ENCODE measurements at places on chromosomes 13 and 19.
A peak's percentile ranks its signal among the peaks of the same experiment; 100 is the strongest.

DNA sequence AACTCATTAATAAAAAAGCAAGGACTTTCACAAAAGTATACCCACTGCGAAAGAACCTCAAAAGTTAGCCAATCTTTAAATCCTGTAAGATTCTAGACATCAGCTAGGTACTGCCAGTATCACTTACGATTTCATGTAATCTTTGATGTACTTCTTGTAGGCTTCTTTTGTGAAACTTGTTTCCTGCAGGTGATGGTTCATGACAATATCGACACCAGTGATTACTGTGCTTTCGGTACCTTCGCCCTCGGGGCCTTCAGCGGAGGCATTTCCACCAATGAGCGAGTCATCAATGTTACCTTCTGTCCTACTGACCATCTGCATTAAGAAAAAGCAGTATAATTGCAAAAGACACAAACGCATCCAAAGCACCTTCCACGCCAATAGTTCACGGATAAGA, 1.1 kb downstream of the TPT1 start:
- no peak for DNase-seq

DNA sequence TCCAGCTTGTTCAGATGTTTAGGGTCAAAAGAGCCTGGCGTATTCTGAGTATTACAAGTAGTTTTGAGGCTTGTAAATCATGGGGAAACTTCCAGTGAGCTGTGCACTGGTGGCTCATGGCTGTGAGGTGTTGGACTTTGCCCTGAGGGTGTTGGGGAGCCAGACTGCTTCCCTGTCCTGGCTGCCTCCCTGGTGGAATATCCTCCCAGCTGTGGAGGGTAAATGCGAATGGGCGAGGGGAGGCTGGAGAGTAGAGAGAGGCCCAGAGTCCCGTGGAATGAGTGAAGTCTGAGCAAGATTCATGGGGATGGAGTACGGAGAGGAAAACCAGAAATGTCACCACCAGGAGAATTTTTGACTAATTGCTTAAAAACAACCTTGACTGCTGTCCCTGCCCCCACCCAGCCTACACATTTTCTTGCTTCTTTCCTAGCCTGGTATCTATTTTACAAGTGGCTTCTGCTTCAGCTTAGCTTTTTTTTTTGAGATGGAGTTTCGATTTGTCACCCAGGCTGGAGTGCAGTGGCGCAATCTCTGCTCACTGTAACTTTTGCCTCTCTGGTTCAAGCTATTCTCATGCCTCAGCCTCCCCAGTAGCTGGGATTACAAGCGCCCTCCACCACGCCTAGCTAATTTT, 3.7 kb downstream of the SNRPA start:
- DNase-seq = peak; percentile 7

- DNase-seq = no peak
Observed at GRCh38 chr13:77874406-77874805, 44.2 kb downstream of the EDNRB start.

- DNase-seq = no peak
Observed at GRCh38 chr13:40475617-40476016, 190.8 kb downstream of the FOXO1 start.

DNA sequence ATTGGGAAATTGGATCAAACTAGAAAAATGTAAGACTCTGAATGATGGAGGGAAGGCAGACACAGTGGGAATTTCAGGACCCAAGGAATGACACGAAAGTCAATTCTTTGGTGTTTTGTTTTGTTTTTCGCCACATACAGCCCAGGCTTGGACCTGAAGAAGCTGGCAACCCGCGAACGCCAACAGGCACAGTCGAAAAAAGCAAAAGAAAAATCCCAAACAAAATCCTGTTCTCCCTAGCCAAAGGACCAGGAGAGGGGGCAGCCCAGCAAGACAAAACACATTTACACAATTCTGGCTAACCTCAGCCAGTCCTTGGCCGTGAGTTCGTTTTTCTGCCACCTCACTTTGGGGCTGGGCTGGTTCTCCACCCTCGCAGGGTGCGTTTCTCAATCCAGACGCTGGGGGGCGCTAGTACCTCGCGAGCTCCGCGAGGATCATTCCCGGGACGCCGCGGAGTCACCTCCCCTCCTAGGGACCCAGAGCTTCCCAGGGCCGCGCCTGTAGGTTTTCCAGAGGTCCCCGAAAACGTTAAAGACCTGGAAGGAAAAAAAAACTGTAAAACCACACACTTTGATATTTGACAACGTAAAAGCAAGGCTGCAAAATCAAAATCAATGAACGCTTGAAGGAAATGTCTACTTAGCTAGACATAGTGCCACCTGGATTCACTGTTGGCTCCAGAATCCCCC, 34.9 kb upstream of the TPM4 start:
- peak; percentile 86 for DNase-seq

DNA sequence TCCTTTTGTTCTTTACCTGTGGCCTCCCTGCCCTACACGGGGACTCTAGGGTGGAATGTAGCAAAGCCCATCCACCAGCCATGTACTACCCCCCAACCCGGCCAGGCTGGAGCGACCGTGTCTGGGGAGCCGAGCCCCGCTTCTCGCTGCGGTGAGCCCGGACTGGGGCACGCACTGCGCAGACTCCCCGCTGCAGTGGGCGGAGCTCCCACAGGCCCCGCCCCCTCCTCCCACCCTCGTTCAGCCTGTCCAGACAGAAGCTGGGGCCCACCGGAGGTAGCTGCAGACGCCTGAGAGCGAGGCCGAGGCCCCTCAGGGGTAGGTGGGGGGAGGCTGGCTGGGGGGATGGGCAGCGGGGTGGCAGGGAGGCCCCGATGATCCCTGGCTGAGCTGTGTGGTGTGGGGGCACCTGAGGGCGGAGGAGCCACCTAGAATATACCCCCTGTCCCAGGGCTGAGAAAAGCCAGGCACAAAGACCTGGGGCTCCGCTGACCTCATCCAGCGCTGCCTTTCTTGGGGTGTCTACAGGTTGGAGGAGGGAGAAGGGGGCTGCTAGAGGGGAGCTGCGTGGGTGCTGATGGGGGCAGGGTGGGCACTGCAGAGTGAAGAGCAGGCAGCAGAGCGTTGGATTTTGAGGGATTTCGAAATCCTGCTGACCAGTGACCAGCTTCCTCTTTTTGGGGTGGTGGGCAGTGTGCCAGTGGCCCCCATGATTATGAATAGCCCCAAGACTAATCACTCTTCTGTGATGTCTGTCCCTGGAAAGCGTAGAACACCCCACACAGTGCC, 17.3 kb downstream of the PLD3 start:
- DNase-seq = peak; percentile 17

GRCh38 chr13:95146486-95146885, 154.8 kb downstream of the ABCC4 start:
- no peak for DNase-seq

DNA sequence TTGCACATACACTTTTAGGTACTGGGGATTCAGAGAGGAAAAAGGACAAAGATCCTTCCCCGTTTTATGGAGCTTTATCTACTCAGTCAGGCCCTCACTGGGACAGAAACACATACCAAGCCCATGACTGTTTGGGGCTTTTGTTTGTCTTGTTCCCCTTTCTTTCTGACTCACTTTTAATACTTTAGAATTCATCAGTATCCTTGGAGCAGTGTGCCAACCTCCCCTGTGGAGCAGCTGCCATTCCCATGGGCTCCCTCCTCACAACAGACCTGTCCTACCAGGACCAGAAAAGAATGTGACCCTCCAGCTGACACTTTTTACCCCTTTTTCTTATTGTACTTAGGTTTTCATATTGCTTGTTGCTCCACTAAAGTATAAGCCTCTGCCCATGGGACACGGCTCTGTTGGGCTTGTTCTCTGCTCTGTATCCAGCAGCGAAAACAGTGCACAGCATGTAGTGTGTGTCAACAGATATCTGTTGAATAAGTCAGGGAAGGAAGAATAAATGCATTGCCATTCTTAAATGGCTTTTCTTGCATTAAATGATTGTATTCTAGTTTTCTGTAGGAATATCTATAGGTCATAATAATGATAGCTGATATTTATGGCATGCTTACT, 431.1 kb downstream of the EFNB2 start:
- no peak for DNase-seq

GRCh38 chr19:17286263-17286662, 4.6 kb downstream of the ANKLE1 start:
- DNase-seq = no peak

DNA sequence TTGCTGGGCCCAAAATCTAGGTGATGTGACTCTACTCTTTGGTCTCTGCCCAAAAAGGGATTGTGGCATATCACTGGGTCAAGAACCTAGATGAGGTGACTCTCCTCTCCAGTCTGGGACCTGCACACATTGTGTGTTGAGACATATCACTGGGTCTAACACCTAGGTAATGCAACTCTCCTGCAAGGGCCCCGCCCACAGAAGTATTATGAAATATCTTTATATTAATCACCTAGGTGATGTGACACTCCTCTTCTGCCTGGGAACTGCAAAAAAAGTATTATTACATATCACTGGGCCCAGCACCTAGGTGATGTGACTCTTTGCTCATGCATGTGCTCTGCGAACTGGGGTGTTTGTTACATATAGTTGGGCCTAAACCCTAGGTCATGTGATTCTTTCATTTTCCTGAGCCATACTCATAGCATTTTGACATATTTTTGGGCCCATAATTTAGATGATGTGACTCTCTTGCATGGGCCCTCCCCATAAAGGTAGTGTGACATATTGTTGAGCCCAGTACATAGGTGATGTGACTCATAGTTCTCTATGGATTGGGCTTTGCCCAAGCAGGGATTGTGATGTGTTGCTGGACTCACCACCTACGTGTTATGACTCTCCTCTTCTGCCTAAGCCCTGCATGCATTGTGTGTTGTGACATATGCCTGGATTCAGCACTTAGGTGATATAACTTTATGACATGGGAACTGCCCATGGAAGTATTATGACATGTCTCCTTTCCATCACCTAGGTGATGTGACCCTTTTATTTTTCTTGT, 11.2 kb upstream of the ZNF681 start:
- no peak for DNase-seq

DNA sequence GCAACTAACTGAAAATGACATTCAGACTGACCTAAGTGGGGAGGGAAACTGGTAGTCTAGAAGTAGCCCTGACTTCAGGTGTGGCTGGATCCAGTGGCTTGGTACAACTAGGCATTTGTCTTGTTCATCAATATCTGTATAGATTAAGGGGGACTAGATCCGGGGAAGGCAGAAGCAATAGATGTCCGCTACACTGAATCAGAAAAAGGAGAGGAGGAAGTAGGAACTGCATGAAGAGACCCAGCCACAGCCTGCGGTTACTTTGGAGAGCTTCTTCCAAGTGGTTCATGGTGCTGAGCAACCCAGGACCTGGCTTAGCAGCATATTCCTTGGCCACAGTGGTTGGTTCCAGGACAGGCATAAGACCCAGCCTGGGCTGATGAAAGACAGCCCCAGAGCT, 9.9 kb upstream of the PRODH2 start:
- no peak for DNase-seq

DNA sequence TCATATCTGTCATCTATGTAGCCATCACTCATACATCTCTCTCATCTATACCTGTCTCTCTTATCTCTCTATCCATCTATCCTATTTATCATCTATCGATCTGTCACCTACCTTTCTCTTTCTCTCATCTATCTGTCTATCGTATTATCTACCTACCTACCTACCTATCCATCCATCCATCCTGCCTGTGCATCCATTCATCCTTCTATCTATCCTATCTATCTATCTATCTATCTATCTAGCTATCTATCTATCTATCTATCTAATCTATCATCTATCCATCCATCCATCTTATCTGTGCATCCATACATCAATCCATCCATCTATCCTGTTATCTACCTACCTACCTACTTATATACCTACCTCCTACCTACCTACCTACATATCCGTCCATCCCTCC, 44.6 kb upstream of the CYP4F8 start:
- DNase-seq = no peak

DNA sequence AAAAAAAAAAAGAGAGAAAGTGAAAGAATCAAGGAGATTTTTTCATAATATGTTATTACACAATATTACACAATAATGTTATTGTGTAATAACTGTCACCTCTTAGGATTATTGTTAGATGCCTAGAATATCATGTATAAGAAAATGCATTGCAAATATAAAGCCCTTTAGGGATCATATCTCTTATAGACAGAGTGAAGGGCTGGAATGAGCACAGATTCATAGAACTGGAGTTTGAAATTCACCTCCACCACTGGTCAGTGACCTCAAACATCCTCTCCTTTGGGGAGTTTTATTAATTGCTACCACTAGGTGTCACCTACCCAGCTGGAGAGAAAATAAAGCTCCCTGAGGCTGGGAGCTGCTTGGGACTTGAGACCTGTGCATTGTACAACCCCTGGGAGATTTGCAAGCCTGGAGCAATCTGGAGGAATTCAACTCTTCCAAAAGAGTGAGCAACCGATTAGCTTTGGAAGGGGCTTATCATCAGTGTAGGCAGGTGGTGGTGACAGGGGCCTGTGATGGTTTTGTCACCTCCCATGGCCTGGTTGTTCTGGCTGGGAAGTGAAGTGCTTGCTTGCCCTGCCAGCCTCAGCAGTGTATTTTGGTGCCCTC, 30.3 kb upstream of the FRY start:
- DNase-seq = no peak
